ENCODE measurements at places on chromosomes 5 and 9.

GRCh38 chr9:130990978-130991777 lies 17.8 kb upstream of the LAMC3 start:
- no peak for DNase-seq

- no peak for DNase-seq
Measured at GRCh38 chr5:130035388-130035787, 131.1 kb downstream of the CHSY3 start.

DNA sequence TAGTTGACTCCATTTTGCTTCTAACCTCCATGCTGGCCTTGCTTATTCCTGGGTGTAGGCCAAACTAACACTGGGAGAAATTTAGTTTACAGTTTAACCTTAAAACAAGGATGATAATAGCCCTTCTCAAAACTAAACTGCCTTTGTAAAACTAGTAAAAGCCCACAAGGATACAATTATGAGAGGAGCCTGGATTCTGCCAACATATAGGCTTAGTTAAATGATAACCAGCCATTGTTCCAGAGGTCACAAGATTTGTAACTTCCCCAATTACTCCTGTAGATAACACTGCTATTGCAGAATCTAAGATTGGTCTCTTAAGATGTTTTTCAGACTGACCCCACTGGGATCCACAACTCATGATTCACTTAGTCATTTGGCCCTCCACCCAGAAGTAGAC lies 2300.3 kb upstream of the C9orf72 start:
- DNase-seq, result no peak

GRCh38 chr5:96506376-96506775 lies 73.3 kb upstream of the PCSK1 start:
- DNase-seq, result no peak

- no peak for DNase-seq
Measured at GRCh38 chr9:83536332-83536731, 1.9 kb downstream of the FRMD3 start.

- DNase-seq, result no peak
Measured at GRCh38 chr5:10420468-10420867, 21.2 kb upstream of the ROPN1L start.

DNA sequence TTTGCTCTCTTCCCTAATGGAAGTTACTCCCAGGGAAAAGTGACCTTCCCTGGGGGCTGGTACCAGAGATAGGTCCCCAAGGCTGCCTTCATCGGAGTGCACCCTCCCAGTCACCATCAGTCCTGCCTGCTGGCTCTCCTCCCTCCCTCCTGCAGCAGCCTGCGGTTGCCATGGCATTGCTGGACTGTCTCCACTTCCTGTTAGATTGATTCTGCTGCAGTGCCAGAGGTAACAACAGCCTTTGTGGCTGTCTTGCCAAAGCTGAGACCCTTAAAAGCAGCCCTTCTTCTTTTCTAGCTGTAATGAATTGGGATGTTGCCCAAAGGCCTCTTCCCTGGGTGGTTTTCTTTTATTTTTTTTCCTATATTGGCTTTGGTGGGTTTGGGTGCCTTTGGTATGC lies 78.1 kb upstream of the PRLR start:
- DNase-seq, result no peak

DNA sequence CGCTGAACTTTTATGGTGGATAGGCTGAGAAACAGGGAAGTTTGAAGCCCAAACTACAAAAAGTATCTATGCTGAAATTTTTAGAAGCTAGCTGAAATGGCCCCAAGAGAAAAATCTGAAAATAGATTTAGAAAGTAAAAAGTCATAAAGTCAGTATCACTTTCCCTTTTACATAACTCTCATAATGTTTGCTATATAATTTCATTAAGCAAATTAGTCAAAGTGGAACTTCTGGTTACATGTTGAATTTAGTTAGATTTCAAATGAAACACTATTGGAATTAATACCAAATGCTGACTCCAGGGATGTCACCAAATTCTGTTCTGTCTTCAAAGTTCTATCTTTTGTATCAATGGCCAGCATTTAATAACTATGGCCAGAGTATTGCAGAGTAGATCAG lies 126.9 kb downstream of the TTC39B start:
- DNase-seq, result no peak

DNA sequence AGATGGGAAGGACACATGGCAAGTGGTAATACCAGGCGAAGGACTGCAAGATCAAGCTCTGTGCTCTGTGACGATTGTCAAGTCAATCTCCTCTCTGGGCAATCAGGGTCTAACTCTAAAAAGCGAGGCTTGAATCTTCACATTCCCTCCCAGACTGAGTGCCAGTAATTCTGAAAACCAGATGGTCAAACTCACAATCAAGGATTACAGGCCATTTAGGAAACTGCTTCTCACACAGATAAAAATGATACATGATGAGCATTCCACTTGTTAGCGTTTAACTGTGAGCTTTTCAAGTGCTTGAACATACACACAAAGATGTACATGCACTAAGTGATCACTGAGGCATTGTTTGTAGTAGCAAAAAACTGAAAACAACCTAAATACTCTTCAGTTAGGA lies 210.1 kb downstream of the TRIM32 start:
- no peak for DNase-seq
